Activated T-helper 1 cell treated with anti-CD3 and anti-CD28 coated beads, Interleukin-2, amount 50 U/mL, for 16 hours (primary cell): ENCODE measurements at places on chromosomes 3 and 15.

GRCh38 chr3:126057936-126058335 is 26.0 kb downstream of the SLC41A3 start:
- no peak for DNase-seq

- no peak for DNase-seq
Measured at GRCh38 chr3:40022297-40022827, 213.0 kb downstream of the MYRIP start.

- DNase-seq, result no peak
Measured at GRCh38 chr15:64460724-64461720, 644 bp downstream of the ZNF609 start.

DNA sequence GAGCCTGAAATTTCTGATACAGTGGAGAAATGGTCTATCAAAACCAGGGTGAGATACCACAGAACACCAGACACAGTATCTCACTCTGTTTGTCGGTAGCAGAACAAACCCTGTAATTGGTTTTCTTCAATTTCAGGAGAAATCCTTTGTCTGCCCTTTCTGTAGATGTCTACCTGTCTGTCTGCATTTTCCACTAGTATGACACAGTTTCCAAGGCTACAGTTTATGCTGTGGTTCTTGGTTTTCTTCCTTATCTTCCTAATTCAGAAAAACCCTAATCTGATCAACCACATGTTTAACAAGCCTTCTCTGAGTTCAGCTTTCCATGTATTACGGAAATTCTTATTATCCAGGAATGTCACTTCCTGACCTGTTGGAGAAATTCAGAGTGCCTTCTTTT is 70.8 kb downstream of the SCN11A start:
- no peak for DNase-seq

DNA sequence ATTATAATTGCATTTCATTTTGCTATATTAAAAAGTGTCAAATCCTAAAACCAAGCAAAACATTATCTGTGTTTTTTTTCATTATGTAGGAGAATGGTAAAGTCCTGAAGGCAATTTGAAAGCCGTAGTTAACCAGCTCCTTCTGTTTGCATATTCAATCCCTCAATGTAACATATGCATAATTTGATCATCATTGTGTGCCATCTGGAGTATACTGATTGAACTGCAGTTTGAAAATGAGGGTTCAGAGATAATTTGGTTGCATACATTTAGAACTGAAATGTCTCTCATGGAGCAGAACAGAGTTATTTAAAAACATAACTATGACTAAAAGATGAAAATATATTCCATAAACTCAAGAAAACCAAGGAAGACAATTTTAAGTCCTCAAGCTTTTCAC is 518.6 kb downstream of the GBE1 start:
- no peak for DNase-seq

DNA sequence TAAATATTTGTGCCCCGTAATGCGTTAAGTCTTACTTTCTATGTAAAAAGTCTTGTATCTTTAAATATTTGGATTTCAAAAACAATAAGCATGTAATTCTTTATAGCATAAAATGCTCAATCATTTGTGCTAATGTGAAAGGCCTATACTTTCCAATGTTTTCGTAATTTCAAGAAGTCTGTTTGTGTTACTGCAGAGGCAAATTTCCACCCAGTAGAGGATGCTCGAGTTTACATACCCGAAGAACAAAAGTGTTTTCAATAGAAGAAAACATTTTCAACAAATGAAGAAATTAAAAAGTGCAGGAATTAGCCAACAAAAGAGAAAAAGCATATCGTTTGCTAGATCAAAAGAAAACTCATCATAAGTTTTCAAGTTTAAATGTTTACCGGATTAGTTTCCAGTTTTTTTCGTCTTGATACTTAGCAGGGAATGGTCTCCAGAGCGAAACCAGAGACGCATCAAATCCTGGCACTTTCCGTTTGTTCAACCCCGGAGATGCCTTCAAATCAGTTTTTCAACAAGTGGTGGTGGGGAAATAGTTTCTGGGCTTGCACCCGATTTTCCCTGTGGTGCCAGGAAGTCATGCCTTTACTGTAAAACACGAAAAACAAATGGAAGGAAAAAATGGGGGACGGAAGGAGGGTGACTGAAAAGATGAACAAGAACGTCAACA is 1.0 kb downstream of the CGGBP1 start:
- no peak for DNase-seq

GRCh38 chr3:153614140-153614539 is 452.1 kb downstream of the RAP2B start:
- no peak for DNase-seq

DNA sequence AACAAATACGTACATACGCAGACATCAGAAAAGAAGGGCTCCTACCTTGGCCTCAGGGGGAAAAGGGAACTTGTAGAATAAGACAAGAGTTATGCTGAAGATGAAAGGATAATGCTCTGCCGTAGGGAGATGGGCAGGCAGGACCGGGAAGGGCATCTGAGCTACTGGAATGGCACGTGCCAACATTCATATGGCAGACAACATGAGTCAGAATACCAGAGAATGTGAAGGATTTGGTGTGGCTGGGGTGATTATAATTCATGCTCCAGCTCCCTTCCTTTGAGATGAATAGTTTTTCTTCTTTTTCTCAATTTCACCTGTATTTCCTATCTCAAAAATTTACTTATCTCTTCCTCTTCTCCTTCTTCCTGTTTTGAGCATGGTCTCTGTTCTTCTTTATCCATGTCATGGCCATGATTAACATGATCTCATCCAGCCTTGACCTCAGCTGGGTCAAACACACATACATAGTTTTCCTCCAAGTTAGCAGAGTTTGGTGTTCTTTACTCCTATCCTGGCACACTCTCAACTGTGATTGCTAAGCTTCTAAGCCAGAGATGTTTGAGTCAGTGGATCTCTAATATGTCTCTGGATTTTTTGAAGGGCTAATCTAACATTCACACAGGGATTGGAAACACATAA is 507.0 kb downstream of the FOXP1 start:
- no peak for DNase-seq

GRCh38 chr3:10226293-10226692 is 22.0 kb upstream of the TATDN2 start:
- no peak for DNase-seq

GRCh38 chr3:126213379-126214028 is 33.1 kb upstream of the ALDH1L1 start:
- DNase-seq, result no peak

DNA sequence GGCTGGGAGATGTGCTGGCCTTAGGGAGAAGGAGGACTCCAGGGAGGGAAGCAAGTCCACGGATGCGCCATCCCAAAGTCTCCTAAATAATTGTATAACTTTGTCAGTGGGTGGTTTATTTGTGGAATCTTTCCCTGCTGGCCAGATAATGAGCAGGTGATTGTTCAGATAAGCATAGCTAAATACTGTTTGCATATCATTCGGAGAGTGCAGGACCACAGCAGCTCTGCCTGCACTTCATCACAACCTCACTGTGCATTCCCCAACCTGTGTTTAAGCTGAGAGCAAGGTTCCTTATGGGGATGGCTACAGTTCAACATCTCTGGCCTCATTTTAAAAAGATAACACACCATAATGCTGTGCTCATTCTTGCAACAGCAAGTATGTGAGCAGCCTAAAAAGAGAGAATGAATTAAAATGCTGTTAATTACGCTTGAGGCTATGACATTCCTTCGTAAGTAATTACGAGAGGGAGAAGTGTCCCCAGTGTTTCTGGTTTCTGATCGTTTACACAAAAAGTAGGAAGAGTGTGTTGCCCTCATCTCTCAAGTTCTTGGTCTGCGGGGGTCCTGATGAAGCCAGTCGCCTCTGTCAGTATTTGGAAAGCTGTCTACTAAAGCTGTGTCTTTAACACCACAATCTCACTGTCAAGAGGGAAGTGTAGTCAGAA is 272.0 kb upstream of the RORA start:
- DNase-seq, result no peak

DNA sequence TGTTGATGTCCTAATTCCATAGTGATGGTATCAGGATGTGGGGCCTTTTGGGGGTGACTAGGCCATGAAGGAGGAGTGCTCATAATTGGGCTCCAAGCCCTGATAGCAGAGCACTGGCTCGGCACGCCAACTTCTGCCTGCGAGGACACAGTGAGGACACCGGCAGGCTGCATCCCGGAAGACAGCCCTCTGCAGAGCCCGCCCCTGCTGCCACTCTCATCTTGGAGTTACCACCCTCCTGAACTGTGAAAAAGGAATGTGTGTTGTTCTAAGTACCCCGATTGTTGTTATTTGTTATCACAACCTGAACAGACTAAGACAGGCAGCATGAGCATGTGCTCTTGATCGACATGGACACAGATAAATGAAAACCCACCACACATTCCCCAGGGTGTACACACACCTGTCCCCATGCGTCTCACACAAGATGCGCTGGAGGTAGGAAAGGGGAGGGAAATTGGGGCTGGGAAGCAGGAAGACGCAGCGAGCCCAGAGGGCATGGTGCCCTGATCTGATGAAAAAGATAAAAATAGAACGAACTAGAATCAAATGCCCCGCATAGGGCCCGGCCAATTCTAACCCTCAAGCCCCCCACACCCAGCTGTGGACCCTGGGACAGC is 40.1 kb downstream of the RPN1 start:
- no peak for DNase-seq

DNA sequence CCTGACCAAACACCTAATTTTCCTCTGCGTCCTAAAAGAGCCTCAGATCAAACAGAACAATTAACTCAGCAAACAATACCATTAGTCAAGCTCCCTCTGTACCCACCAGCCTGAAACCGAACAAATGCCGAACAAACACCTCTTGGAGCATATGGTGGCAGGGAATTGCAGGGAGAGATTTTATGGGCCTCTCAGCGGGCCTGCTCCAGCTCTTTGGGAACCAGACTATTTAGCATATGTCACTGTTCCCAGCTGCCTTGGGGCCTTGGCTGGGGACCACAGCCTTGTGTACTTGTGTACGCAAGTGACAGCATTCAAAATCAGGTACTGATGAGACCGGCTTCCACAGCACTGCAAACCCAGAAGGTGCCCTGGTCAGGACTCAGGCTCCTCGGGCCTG is 388.8 kb upstream of the PPP2R3A start:
- no peak for DNase-seq

DNA sequence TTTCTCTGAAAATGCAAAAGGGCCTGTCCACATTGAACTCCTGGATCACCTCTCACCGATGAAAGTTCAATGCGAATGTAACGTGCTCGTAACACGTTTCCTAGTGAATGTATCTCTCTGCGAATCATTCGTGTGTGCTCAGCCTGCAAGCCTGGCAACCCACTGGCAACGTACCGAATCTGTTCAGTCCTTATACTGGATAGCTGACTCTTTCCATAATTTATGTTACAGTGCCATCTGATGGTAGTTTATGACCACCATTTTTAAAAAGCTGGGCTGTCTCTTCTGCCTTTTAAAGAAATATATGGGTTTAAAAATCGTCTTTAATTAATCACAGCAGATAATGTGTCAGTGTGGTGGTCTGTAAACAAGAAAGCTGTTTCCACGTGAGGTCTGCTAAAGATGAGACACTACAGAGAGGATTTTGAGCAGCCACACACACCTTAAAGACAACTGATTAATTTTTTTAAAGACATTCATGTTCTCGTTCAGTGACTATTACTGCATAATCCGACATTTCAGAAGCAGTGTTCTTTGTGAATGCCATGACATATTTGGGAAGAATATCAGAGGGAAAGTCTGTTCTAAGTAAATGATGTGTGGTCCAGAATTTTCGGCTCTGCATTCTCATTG is 69.4 kb upstream of the FOXP1 start:
- no peak for DNase-seq

GRCh38 chr3:101828276-101828675 is 21.0 kb upstream of the NFKBIZ start:
- DNase-seq, result no peak

DNA sequence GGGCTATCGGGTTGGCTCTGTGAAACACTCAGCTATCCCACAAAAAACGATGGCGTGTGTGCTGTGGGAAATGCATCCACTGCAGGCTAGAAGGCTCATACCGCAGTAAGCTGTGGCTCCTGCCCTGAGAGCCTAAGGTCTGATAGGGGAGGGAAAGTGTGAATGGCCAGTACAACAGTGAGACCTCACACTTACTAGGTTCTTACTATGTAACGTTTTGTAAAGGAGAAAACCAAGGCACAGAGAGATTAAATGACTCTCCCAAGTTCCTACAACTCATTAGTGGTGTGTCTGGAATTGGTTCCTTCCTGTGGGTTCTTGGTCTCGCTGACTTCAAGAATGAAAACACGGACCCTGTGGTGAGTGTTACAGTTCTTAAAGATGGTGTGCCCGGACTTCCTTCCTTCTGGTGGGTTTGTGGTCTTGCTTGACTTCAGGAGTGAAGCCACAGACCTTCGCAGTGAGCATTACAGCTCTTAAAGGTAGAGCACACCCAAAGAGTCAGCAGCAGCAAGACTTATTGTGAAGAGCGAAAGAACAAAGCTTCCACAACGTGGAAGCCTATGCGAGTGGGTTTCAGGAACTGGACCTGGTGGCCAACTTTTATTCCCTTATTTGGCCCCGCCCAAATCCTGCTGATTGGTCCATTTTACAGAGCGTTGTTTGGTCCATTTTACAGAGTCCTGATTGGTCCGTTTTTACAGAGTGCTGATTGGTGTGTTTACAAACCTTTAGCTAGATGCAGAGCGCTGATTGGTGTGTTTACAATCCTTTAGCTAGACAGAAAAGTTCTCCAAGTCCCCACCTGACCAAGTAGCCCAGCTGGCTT is 161.7 kb downstream of the POLR2M start:
- no peak for DNase-seq

DNA sequence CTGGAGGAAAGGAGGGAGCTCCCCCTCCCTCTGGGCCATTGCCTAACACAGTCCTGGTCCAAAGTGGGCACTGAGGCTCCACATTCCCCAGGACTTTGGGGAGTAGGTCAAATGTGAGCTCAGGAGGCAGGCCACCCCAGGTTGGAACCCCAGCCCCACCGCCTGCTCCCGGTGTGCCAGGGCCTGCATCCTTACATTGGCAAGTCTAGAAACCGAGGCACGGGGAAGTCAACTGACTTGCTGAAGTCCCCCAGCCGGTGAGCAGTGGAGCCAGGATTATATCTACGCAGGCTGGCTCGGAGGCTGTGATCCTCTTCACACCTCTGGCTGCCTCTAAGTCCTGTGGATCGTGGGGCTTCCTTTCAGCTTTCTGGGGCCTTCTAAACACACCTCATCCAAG is 48.7 kb downstream of the RHCG start:
- DNase-seq, result no peak

DNA sequence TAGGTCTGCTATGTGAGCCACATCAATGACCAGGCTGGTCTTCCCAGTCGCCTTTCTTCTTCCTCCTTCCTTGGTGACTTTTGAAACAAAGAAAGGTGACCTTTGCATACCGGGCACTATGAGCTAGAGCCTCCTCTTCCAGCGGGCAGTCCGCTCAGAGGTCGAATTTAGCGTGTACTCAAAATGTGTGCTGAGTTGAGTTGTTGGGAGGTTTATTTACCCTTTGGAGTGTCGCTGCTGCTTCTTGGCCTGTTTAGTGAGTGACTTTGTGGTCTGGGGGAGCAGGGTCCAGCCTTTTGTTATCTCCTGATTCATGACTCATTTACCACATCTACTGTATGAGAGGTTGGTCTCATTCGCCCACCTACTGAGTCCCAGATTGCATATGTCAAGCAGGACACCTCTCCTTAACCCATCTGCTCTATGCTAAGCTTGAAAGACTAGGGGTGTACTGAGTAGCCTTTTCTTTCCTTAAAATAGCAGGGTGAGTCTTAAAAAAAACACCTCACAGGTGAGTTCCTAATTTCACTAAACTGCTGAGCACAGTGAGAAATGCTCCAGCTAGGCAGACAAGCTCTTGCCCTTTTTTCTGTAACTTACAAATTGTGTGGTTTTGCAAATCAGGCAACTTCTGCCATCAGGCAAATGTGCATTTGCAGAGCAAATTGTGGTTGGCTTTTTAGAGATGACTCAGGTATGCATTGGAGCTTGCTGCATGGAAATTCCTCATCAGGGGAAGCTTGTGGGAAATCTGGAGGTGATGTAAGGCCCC is 3.2 kb upstream of the SIAH2 start:
- DNase-seq, result no peak
